ENCODE measurements at places on chromosomes 6 and 20.

GRCh38 chr6:112501705-112502104, 154.6 kb downstream of the RFPL4B start:
- no peak for DNase-seq

GRCh38 chr20:62299666-62300236, 3.0 kb upstream of the ADRM1 start:
- DNase-seq = no peak

DNA sequence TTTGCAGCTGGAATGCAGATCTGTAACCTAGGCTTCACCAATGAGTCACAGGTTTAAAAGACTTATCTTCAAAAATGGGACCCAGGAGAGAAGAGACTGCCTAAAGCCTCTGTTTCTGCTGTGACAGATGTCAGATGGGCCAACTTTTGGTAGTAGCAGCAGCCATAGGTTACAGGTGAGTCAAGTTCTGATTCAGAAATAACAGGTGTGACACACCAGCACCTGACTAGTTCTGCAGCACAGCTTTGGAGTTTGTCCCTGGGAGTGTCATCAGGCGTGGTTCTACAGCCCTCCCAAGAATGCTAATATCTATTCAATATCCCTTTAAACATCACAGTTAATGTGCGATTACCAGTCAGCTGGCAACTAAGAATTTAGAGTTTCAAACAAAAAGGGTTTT, 121.9 kb upstream of the BTN3A2 start:
- DNase-seq = no peak

DNA sequence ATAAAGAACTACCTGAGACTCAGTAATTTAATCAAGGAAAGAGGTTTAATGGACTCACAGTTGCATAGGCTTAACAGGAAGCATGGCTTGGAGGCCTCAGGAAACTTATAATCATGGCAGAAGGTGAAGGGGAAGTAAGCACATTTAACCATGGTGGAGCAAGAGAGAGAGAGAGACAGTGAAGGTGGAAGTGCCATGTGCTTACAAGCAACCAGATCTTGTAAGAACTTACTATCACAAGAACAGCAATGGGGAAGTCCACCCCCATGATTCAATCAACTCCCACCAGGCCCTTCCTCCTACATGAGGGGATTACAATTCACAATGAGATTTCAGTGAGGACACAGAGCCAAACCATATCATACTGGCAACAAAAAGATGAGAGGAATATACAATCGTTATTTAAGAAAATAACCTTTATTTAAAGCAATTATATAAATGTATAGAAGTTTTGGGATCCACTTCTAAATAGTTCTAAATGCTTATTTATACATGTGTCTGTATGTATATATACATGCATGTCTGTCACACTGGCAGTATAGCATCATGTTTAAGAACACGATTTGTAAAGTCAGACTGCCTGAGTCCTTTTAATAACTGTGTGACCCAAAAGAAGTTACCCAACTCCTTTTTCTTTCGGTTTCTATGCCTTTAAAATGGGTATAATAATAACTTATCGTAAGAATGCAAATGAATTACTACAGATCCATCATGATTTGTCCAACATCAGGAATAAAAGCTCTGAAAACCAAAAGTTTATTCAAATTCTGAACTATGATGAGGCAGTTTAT, 255.7 kb upstream of the THEMIS start:
- DNase-seq = no peak

GRCh38 chr6:21079468-21080048, 514.0 kb upstream of the SOX4 start:
- DNase-seq = no peak

GRCh38 chr20:39607141-39607540, 645.0 kb downstream of the DHX35 start:
- no peak for DNase-seq

DNA sequence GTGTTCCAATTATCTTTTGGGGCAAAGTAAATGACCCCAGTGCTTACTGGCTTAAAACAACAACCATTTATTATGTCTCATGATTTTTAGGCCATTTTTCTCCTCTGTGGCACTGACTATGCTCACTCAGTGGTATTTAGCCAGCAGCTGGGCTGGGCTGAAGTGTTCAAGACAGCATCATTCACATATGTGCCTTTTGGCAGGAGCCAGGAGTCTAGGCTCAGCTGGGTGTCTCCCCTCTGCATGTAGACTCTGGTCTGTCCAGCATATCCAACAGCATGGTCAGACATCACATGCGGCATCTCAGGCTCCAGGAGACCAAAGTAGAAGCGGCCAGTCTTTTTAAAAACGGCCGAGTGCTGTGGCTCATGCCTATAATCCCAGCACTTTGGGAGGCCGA, 120.3 kb upstream of the TOP1 start:
- DNase-seq = no peak

DNA sequence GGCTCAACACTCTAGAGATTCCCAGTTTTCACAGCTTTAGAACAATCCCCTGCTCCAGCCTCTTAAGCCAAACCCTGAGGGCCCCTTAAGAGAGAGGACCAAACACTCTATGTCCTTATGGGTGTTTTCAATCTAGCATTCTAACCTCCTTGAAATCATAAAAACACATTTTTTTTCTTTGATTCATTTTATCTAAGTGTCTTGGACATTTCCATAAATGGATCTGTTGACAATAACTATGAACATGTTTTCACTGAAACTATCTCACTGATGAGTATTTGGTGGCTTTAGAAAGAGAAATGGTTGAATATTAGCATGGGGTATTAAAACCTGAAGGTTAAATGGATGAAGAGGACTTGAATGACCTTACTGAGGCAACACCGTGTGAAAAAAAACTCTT, 27.6 kb upstream of the PDE7B start:
- no peak for DNase-seq

DNA sequence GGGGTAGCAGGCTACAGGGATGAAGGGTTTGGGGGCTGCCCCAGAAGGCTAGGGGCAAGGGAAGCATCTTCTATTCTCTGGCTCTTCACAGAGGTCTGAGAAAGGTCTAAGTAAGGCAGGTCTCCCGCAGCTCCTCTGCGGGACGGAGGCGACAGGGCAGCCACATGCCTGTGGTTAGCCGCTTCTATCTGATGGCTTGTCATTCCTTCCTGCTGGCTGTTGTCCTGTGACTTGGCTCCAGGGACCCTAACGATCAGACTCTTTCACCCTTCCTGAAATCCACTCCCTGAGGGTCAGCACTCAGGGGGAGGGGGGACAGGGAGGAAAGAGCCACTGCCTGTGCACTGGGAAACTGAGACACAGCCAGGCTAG, 673 bp downstream of the CST7 start:
- no peak for DNase-seq

DNA sequence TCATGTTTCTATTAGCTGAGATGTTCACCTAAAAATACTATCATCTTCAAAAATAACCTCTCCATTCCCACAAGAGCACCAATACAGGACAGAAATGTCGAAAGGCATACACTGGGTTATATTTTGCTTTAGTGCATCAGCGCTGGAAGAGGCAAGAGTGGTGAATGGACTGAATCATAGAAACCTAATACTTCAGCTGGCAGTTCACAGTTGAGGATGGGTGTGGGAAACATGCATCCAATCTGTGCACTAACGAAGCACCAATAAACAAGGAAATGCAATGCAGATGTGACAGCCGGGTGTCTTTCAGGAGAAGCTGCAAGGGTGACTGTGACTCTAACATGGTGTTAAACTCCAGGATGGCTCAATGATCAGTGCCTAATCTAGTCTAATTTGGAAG, 365.8 kb downstream of the ESR1 start:
- DNase-seq = no peak

- no peak for DNase-seq
These were observed 323.0 kb upstream of the JARID2 start for GRCh38 chr6:14922706-14923460.

Data from vagina (tissue), 2 donors.